Stimulated activated CD4-positive, alpha-beta T cell treated with anti-CD3 and anti-CD28 coated beads, Interleukin-1b, Interleukin-23, amount 100 ng/mL, for 1 hour (primary cell): ENCODE measurements at places on chromosomes 6 and 20.

GRCh38 chr20:49283176-49283702 lies 5.4 kb upstream of the ZNFX1 start:
- no peak for DNase-seq

- DNase-seq: no peak
These were observed 311.7 kb upstream of the PLCB4 start for GRCh38 chr20:8757146-8757545.

DNA sequence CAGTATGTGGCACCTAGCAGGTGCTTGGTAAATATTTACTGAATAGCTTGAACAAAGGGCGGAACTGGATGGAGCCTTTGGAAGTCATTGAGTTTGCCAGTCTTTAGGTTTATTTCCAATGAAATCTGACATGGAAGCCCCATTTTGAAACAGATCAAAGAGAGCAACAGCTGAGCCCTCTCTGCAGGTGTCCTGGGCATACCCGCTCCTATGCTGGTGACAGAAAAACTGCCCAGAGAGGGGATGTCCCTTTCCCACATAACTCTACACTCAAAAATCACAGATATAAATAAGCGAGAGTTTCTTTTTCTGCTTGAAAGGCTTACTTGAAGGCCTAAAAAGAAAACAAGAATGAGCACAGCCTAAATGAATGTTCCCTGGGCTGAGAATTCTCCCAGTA lies 53.0 kb upstream of the RALY start:
- DNase-seq: no peak

GRCh38 chr6:85364344-85364743 lies 85.5 kb upstream of the NT5E start:
- DNase-seq: no peak

- no peak for DNase-seq
These were observed 194.4 kb downstream of the FOXA2 start for GRCh38 chr20:22389836-22390542.

- DNase-seq: no peak
These were observed 14.7 kb downstream of the FOXF2 start for GRCh38 chr6:1403851-1404712.

- DNase-seq: no peak
These were observed 267.2 kb upstream of the ECI2 start for GRCh38 chr6:4402477-4402976.

DNA sequence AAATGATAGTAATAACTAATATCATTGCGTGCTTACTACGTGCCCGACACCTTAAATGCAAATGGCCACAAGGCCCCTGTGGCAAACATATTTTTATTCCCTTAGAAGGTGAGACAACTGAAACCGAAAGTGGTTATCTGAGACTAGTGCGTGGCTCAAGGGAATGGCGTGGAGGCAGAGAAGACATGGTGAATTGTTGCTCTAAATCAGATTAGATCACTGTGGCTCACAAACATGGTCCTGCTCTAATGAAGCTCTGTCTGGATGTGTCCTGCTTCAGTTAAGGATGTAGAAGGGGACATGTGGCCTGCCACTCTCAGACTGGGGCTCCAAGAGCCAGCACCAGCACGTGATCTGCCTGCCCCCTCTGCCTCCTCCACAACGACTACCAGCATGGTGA lies 124.2 kb upstream of the GMDS start:
- DNase-seq: no peak

DNA sequence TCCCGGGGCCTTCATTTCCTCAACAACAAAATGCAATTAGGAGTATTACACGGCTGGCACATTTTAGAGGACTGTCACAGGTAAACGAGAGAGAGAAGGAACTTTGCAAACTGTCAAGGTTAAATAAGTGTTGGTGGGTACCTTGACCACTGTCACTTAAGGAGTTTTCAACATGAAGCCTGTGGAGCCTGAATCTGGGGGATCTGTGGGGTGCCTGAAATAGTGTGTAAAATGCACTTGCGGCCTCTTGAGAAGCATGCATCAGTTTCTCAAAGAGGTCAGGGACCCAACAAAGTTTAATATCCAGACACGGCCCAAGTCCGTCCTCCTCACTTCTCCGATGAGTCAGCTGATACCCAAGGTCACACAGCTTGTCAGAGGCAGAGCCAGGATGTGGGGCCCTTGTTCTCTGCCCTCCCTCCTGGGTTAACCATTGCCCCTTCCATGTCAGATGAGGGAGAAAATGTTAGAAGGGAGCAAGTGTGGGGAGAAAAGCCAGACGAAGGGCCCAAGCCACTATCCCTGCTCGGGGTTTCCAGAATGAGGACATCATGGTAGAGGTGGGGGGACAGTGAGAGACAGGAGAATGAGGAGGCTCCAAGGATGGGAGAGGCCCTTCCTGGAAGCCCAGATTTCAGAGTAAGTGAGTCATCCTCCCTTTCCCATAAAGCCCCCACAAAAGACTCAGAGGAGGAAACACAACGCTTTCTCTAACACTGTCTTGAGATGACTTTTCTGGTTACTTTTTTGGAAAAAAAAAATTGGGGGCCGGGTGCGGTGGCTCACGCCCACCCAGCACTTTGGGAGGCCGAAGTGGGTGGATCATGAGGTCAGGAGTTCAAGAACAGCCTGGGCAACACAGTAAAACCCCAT lies 42.2 kb downstream of the C6orf132 start:
- no peak for DNase-seq

DNA sequence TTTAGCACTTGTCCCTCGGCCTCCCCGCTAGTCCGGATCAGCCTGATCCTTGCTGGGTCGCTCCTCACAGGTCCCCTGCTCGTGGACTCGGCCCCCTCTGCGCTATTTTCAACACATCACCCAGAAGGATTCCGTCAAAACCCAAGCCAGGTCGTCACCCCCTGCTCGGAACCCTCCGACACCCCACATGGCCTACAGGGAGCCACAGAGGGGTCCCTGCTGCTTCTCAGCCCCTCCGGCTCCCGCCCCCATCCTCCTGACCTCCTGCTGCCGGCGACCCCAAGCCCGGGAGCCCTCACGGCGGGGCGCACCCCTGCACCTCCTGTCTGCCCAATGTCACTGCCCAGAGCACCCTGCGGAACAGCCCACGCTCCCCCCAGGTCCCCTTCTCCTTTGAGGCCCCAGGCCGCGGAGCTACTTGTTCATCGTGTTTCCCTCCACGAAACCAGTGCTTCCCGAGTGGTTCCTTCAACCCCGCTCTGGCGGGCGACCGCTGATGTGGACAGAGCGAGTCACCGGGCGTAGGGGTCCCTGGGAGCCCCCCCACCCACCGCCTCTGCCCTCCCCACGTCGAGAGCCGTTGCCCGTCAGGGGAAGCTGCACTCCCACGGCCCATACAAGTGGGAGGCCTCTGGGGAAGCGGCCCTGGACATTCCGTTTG lies 638 bp upstream of the MYL9 start:
- DNase-seq: no peak

DNA sequence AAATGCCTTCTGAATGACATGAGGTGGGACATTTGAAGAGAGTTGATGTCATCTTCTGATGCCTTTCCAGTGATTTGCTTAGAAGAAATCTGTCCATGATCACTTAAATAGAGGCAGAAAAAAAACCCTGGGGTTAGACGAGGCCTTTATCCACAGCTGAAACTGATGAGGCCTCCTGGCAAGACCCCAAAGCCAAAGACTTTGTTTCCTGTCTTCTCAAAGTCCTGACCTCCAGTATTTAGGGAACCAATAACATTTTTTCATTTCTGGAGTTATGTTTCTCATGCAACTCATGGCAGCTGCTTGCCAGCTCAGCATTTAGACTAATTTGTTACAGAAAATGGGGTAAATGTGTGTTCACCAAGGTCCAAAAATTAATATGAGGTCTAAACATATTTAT lies 248.0 kb upstream of the PRDM1 start:
- DNase-seq: no peak

GRCh38 chr6:116662202-116662601 lies 6.4 kb downstream of the ZUP1 start:
- DNase-seq: no peak

GRCh38 chr6:135115834-135116233 lies 61.2 kb upstream of the HBS1L start:
- DNase-seq: no peak

DNA sequence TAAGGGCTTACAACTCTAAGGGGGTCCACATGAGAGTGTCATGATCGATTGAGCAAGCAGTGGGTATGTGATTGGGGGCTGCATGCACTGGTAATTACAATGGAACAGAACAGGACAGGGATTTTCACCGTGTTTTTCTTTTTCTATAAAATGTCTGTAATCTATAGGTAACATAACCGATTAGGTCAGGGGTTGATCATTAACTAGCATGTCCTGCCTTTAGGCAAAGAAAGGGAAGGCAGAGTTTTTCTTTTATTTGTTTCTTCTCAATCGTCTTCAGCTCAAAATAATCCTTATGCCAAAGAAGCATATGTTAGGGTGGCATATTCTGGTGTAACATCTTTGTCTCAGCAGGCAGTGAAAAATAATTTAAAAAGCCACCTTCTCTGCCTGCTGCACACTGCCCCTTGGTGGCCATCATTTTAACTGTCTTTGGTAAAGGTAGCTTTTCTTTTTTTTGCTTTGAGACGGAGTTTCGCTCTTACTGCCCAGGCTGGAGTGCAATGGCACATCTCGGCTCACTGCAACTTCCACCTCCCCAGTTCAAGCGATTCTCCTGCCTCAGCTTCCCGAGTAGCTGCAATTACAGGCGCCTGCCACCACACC lies 9.7 kb upstream of the CEP43 start:
- peak; percentile 37 for DNase-seq

DNA sequence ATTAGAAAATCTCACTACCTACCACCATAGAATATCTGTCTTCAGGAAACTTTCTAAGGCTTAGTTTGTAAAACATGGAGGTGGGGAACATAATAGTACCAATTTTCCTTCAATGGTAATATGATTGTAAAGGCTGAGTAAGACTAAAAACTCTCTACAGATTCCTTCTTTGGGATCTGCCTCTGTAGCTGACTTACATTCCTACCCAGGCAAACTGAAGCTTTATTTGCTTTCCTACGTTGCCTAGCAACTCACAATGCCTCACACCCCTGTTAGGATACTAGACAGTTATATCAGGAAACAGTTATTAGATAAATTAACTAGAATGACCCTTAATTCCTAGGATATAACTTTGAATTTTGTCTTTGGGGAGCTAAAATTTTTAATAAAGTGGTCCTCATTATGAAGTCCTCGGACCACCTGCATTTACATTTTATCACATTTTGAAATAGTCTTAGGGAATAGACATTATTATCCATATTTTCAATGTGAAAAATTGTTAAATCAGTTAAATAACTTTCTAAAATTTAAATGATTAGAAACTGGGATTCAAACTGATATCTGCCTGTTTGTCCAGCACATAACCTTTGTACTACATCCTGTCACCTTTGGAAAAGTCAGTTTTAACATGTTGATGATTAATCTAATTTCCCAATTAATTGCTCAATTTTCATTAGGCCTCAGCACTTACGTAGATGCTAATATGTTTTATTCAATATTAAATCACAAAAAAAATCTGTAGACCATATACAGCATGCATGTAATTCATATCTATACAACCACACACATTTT lies 591.4 kb downstream of the RNF144B start:
- no peak for DNase-seq

- no peak for DNase-seq
These were observed 41.7 kb downstream of the RIOK1 start for GRCh38 chr6:7431313-7431673.

DNA sequence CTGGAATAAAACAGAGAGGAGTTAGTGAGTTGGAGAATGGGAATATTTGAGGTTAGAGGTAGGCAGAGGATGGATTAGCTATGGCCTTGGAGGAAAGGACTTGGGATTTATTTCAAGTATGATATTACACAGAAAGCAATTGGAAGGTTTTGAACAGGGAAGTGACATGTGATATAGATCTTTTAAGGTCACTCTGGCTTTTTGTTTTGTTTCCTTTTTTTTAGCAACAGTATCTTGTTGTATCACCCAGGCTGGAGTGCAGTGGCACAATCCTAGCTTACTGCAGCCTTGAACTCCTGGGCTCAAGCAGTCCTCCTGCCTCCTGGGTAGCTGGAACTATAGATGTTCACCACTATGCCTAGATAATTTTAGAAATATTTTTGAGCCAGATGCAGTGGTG lies 190.3 kb downstream of the UTRN start:
- no peak for DNase-seq

DNA sequence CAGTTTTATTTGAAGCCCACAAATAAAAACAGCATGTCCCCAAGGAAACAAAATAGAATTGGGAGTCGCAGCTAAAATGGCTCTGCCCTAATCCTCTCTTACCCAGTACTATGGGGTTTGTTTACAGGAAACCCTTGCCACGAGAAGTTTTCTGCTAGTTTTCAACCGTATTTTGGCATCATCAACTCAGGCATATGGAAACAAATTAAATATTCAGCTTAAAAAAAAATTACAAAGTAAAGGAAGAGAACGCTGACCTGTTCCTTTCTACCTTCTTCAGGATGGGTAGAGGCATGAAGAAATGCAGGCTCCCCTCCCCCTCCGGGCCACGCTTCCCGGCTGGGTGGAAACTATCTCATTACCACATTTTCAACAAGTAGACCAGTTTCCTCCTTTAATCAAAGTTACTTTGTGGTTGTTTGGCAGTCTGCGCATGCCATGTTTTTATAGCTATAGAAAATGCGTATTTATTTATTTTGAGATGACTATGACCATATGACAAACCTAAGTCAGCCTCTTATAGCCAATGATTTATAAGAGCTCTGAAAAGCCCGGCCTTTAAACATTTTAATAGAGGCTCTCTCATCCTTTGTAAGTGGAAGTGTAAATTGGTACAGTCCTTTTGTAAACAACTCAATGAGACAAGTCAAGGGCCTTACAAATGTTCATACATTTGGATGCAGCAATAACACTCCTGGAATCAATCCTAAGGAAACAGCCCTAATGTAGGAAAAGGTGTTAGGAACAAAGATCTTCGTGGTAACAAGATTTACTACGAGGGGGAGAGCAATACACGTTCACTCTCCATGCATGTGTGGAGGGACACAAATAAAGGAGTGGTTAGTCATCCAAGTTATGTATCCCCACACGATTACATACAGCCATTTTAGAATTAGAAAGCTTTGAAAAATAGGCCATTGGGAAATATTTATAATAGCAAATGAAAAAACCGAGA lies 16.1 kb upstream of the ZNF217 start:
- peak; percentile 44 for DNase-seq

- no peak for DNase-seq
These were observed at the start of gene KIAA0408 for GRCh38 chr6:127459231-127459641. Gene KIAA0408, minus strand, starts transcription at chr6:127459389. Its CDS starts 5,408 bp downstream, at chr6:127453981.

GRCh38 chr20:1805161-1805581 lies 90.0 kb upstream of the SIRPA start:
- DNase-seq: no peak

- DNase-seq: no peak
These were observed 582.4 kb downstream of the PHF3 start for GRCh38 chr6:64217721-64218620.
